Activated T-cell treated with anti-CD3 and anti-CD28 coated beads, Interleukin-2, amount 50 U/mL, for 1 hour (primary cell): ENCODE measurements at places on chromosomes 5 and 9.

GRCh38 chr9:69425136-69425801, 100.3 kb downstream of the ENTREP1 start:
- DNase-seq = no peak

- no peak for DNase-seq
Measured at GRCh38 chr5:9626955-9627354, 3.2 kb downstream of the TAS2R1 start.

GRCh38 chr9:27491154-27491553, 32.9 kb upstream of the IFNK start:
- DNase-seq = no peak

DNA sequence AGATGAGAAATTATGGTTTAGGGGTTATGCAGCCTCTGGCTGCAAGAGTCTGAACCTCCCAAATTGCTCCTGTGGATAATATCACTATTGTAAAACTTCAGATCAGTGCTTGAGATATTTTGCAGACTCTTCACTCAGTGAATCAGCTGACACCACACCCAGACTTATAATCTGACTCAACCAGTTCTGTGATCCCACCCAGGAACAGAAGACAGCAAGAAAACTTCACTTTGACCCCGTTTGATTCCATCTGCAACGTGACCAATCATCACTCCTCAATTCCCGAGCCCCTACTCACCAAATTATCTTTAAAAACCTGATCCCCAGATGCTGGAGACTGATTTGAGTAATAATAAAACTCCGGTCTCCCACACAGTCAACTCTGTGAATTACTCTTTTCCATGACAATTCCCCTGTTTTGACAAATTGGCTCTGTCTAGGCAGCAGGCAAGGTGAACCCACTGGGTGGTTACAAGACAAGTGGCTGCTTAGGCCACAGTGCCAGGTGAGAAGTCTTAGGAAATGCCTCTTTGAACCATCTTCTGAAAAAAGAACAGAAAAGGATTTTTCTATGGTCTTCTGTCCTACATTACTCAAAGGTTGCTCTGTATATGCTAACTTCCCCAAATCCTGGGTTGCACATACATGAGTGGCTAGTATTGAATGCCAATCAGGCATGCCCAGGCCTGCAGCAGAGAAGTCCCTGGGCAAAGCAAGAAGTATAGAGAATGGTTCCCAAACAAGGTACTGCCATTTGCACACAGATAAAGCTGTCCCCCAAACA, 588.0 kb downstream of the PRELID2 start:
- no peak for DNase-seq

GRCh38 chr9:136621019-136621733, 41.5 kb upstream of the EGFL7 start:
- no peak for DNase-seq

GRCh38 chr9:2833096-2833495, 10.8 kb downstream of the PUM3 start:
- DNase-seq = no peak

- no peak for DNase-seq
Measured at GRCh38 chr5:42522783-42523182, 99.5 kb downstream of the GHR start.

DNA sequence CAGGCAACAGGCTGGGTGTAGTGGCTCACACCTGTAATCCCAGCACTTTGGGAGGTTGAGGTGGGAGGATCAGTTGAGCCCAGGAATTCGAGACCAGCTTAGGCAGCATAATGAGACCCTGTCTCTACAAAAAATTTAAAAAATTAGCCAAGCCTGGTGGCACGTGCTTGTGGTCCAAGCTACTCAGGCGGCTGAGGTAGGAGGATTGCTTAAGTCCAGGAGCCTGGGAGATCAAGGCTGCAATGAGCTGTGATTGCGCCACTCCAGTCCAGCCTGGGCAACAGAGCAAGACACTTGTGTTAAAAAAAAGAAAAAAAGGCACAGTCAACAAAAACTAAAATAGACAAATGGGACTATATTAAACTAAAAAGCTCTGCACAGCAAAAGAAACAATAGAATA, 29.3 kb downstream of the ATP6V0E1 start:
- DNase-seq = no peak

DNA sequence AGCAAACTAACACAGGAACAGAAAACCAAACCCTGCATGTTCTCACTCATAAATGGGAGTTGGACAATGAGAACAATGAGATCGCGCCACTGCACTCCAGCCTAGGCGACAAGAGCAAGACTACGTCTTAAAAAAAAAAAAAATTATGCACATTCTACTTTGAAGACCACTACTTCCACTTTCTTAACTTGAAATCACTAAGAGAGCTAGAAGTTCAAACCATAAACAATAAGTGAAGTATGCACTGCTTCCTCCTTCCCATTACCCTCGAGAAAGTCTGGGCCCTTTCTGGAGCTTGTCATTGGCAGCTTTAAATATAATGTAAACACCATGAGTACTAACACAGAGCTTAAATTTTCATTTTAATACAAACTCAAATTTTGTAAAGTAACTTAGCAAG, 94.9 kb downstream of the TLE1 start:
- no peak for DNase-seq

DNA sequence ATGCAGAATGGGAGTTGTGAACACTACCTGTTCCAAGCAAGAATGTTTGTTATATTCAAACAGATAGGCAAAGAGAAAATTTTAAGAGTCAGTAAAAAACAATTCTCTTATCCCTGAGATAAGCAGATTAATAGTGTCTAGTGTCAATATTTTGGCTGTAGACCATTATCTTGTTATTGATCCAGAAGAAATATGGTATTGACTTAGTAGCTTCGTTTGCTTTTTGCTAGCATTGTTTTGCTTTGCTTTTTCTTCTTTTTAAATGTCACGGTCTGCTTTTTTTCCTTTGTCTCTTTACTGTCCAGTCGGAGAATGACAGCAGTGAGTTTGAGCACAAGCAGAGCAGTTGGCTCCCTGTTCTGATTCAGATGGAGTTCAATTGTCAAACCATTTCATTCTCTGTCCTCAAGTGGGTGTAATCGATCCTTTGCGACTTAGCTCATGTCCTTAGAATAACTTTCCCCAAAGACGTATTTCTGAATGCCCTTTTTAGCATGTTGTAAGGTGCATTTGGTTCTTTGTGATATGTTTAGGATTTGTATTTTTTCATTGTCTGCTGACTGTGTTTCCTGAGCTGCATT, 29.3 kb downstream of the FUBP3 start:
- no peak for DNase-seq

DNA sequence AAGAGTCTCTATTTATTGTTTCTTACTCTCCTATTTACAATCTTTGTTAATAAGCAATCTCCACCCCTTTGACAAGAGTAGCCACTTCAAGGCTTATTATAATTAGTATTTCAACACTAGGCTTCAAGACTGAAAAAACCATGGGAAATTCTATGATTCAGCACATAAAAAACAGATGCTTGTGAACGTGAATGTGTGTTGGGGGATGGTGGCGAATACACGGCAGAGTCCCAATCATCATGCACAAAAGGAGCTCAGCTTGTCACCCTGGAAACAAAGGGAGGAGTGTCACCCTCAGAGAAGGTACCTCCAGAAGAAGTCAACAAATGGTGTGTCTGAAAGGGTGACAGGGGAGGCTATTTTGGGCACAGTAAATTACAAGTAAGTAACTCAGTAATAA, 157.2 kb upstream of the RETREG1 start:
- no peak for DNase-seq

GRCh38 chr9:80188579-80188978, 616.8 kb downstream of the TLE4 start:
- no peak for DNase-seq

DNA sequence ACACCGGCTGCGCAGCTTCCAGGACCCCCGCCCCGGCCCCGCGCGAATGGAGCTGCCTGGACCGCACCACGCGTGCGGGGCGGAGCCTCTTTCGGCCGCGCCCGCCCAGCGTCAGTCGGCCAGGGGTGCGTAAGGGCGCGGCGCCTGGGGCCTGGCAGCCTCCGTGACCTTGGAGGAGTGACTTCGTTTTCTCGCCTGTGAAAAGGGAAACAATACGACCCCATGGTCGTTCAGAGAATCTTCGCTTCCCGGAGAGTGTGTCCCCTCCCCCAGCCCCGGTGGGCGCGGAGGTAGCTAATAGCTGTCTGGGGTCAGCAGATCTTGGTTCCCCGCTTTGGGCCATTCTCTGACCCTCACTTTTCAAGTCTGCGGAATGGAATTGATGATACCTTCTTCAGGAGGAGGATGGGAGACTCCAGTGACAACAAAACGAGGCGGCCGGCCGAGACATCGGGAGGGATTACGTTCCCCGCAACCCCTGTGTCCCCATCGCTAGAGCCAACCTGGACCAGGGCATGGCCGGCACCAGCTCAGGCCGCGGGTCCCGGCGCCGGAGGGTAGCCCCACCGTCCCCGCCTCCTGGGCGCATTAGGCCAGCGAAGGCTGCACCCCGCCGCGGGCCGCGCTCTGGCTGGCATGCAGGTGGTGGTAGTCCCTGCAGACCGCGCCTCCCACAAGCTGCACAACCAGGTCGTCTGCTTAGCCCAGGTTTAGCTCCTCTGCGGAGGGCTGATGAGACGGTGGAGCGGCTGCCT, 5.5 kb upstream of the CDHR2 start:
- peak; percentile 75 for DNase-seq

GRCh38 chr5:69000216-69000919, 93.4 kb upstream of the SLC30A5 start:
- no peak for DNase-seq

DNA sequence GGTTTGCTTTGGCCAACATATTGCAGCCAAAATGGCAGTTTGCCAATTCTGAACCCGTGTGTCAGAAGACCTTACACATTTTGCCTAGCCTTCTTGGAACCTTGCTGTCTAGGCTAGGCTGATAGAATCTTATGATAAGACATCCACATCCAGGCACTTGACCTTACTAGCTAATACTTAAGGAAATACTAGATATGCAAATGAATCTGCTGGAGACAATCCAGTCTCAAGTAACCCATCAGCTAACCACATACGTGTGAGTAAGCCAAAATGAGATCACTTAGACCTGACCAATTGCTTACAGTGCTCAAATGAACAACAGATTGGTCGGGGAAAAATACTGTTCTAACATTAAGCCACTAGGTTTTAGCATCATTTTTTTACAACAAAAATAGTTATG, 1504.6 kb upstream of the CDH9 start:
- no peak for DNase-seq

DNA sequence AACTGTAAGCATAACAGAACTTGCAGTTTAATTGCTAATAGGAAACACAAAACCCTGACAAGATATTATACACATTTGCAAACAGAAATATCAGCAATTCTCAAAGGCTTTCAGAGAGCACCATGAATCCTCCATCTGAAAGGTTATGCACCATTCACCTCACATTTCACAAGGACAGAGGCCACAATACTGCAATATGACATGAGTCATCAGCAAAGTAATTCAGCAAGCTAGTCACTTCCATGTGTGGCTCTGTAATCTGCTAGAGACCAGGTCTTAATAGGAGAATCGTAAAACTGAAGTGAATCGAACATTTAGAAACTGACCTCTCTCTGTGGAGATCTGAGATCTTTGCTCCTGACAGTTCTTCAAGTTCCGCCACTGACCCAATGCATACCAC, 28.3 kb downstream of the IARS1 start:
- DNase-seq = no peak

DNA sequence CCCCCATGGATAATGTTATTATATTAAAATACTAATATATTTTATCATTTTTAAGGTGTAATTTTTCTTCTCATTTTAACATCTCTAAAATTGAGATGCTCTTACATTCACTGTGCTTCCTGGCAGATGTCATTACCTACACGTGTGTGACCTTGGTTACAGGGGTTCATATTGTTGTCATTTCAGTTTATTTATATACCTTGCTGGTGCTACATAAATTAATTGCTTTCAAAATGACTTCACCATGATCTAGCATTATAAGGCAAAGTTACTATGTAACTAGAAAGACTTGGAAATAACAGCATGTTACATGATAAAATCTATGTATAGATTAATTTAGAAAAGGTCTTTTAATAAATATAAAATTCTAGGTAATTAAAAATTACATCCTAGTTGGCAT, 60.9 kb downstream of the ARHGEF28 start:
- DNase-seq = no peak

GRCh38 chr9:88646539-88647300, 111.7 kb downstream of the NXNL2 start:
- no peak for DNase-seq

DNA sequence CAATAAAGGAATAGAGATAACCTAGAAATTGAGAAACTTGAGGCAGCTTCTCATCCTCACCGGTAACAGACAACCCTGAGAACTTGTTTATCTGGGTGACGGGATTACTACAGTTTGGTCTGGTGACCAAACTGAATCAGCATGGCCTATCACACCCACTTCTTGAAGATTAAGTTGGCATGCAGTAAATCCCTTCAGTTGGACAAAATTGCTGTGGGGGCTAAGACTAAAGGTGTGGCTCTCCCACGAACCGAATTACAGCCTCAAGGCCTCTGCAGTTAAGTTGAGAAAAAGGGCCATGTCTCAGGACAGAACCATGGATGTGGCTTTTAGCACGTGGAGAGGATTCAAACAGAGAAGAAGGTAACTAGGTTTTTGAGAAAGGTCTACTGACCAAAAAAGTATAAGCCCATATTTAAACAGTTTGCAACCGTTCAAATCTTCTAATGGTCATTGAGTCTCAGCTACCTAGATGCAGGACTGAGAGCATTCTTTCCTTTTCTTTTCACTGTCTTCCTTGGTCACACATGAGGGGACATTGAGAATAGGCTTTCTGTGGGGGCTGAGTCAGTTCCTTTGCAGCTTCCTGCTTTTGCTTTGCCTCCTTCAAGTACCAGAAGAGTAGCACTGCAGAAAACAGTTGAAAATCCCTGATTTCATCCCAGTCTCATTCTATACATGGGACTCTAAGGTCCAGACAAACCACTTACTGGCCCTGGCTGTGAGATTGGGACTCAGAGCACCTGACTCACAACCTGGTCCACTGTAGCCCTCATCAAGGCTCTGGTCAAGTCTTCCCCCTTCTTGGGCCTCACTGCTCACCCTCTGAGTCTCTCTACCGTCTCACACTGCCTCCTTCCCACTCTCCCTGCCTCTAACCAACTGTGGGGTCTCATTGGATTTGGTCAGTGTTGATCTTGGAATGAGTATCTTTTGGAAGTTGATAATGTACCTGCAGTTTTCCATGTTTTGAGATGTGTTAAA, 30.9 kb downstream of the PDE6A start:
- no peak for DNase-seq

GRCh38 chr9:9004810-9005209, 1205.2 kb upstream of the DMAC1 start:
- no peak for DNase-seq

DNA sequence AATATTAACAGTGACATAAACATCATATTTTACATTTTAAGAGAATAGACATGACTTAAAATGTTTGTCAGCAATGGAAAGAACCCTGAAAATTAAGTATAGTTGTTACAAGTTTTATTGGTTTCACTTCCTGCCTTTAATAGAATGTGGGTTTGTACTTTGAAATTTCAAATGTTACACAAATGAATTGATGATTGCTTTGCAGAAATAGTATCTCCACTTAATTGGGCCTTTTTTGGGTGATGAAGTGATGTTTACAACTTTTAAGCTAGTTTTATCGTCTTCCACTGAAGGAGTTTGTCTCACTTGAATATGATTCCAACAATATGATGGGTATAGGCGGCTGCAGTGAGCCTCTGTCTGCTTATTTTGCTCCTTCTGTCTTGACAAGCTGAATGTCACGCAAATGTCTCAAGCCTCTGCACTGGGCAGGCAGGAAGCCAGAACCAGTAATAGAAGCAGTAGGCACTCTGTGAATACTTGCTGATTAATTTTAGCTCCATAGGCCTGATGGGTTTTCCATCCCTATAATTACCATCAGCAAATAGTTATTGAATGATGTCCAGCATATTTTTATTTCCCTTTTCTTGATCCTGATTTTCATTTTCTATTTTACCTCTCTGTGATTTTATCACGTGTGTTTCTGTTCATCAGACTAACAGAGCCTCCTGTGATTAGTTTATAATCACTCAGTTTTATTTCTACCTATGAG, 10.6 kb upstream of the NR3C1 start:
- DNase-seq = no peak
